ENCODE measurements at places on chromosomes 16 and 17. TPM values are rescaled to one million over a fixed set of nuclear protein-coding genes. Genes with fewer than 3 reads are reported as not detected.

RBFOX1 gene
- total RNA-seq, result 0.11 TPM

DNA sequence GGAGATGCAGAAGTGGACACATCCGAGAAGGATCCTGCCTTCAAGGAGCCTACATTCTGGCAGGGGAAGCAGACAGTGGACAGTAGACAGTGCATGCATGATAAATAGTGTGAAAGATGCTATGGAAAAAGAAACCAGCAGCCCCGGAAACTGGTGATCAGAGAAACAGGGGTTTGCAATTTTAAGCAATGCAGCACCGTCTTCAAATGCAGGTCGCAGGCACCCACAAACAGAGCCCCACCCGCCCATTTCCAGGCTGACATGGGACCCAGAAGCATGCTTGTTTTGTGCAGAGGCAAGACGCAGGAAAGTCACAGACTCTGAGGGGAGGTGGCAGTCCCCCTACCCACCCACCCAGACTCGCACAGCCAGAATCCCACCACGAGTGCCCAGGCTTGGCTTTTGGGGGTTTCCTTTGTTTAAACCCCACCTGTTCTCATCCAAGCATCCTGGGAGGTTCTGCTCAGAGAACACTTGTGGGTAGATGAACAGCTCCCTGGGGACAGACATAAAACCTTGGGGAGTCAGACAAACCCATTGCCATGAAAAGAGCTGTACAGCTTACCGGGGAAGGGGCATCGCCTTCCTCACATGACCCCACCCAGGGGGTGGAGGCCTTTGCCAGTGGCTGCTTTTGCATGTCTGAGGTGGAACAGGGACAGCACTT lies 114.3 kb downstream of the MGAT5B start:
- no peaks in the 10 kb centered on the region for H3K4me1 ChIP-seq
- DNase-seq, result no peak
- H3K4me3 ChIP-seq, result no peak overlapping the region
- H3K27me3 ChIP-seq, result peaks cover 15% of the 10 kb centered on the region
- H3K36me3 ChIP-seq, result no peaks in the 10 kb centered on the region

BAHCC1 gene
- total RNA-seq, result 34.9 TPM

GRCh38 chr16:85707528-85708095 lies 18.9 kb upstream of the GINS2 start:
- no peaks in the 10 kb centered on the region for H3K4me1 ChIP-seq
- no peaks in the 10 kb centered on the region for H3K27me3 ChIP-seq
- peaks cover 8% of the 10 kb centered on the region for H3K36me3 ChIP-seq
- H3K4me3 ChIP-seq, result no peak overlapping the region
- no peak for DNase-seq

DNA sequence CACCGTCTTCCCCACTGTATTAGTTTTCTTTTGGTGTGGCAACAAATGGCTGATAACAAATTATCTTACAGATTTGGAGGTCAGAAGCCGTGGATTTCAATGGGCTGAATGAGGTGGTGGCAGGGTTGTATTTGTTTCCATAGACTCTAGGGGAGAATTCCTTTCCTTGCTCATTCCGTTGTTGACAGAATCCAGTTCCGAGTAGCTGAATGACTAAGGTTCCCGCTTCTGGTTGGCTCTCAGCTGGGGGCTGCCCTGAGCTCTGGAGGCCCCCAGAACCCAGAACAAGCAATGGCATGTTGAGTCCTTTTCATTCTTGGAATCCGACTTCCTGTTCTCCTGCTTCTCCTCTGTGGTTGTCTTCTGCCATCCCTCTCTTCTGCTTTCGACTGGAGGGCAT lies 280.4 kb downstream of the SNX29 start:
- no peak for DNase-seq
- no peaks in the 10 kb centered on the region for H3K36me3 ChIP-seq
- H3K27ac ChIP-seq, result no peak overlapping the region
- peaks cover 9% of the 10 kb centered on the region for H3K4me1 ChIP-seq

DNA sequence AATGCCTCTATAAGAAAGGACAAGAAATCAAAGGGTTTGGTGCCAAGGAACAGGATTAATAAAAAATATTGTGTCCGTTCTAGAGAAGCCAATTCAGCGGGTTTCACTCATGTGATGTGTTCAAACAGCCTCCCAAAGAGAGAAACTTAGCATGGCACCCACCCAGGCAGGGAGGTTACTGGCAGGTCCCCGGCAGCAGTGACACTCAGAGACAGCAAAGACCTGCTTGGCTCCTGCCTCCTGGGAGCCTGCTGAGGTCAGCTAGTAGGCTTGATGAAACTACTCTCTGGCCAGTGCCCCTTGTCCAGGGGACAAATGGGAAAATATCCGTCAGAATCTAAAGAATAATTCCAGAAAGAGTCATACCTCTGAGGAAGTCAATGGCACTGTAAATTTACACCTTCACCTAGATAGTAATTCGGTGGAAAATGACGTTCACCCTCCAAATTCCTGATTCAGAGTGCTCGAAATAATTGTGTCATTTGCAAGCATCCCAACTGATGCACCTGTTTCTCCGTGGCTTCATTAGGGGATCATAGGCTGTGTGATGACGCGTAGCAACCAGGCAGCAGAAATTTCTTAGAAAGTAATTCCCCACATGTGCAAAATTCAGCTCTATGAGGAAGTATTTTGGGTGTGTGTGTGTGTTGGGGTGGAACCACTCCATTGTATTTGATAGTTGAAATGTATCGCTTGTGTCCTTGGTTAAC lies 481.5 kb upstream of the ZFHX3 start:
- no peaks in the 10 kb centered on the region for H3K36me3 ChIP-seq
- no peak overlapping the region for H3K4me3 ChIP-seq
- H3K27me3 ChIP-seq, result peaks cover 16% of the 10 kb centered on the region
- DNase-seq, result no peak

DNA sequence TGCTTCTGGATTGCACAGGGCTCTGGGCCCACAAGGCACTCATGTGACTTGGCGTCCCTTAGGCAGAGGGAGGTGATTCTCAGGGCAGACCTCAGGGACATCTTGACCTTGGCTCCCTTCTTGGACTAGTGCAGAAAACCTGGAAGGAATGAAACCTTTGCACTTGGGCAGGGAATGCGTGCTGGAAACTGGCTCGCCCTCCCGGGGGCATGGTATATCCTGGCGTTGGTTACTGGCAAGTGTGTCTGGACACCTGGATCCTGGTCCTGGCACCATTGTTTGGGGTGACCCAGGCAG lies 63.5 kb upstream of the LGALS9 start:
- no peaks in the 10 kb centered on the region for H3K36me3 ChIP-seq
- no peak for DNase-seq
- H3K4me3 ChIP-seq, result no peak overlapping the region

- no peaks in the 10 kb centered on the region for H3K4me1 ChIP-seq
- no peak for DNase-seq
- H3K4me3 ChIP-seq, result no peak overlapping the region
Observed at GRCh38 chr16:52584354-52585320, 37.7 kb upstream of the TOX3 start.

AANAT gene
- not detected for total RNA-seq

TUBG2 gene
- 33.7 TPM for total RNA-seq

PDE6G gene
- 0.59 TPM for total RNA-seq

CACNG1 gene
- total RNA-seq, result 0.23 TPM

DNA sequence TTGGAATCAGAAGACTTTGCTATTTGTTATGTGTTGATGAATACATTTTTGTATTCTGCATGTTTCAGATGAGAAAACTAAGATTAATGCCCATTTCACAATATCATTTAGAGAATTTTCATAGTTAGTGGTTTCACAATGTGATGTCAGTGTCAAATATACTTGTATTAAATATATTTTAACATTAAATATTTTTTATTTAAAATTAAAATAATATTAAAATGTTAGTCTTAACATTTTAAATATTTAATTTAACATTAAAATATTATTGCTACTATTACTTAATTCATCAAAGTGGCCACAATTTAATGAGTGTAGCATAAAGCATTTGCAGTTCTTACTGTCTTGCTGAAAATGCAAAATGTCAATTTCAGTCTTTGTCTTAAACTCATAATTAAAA lies 478.8 kb downstream of the KCNJ2 start:
- no peak for DNase-seq
- H3K36me3 ChIP-seq, result peaks cover 3% of the 10 kb centered on the region

SLFN13 gene
- total RNA-seq, result 23.1 TPM

DNA sequence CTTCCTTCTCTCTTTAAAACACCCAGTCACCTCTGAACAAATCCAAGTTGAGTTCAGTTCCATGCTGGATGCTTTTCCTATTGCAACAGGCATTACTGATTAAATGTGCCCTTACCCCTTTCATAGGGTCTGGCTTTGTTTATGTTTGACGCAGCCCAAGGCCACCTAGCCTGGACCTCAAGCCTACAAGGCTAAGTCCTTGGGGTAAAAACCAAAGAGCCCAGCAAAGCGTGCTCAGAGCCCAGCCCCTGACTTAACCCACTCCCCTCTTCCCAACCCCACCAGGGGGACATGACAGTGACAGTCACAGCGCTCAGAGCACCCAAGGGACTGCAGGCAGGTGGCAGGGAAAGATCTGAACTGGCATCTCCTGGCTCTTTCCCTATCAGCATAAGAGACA lies 200.6 kb downstream of the XYLT1 start:
- H3K27ac ChIP-seq, result no peak overlapping the region
- H3K4me1 ChIP-seq, result peaks cover 2% of the 10 kb centered on the region
- no peak overlapping the region for H3K4me3 ChIP-seq
- no peak for DNase-seq
- H3K36me3 ChIP-seq, result no peaks in the 10 kb centered on the region

PRAC1 gene
- total RNA-seq, result 14.0 TPM

COG7 gene
- 42.5 TPM for total RNA-seq

- H3K36me3 ChIP-seq, result no peaks in the 10 kb centered on the region
- H3K27me3 ChIP-seq, result peaks cover 46% of the 10 kb centered on the region
- peaks cover 8% of the 10 kb centered on the region for H3K4me1 ChIP-seq
- H3K27ac ChIP-seq, result no peak overlapping the region
- no peak overlapping the region for H3K4me3 ChIP-seq
Observed at GRCh38 chr16:27853651-27854050, 209.9 kb downstream of the GSG1L start.

DNA sequence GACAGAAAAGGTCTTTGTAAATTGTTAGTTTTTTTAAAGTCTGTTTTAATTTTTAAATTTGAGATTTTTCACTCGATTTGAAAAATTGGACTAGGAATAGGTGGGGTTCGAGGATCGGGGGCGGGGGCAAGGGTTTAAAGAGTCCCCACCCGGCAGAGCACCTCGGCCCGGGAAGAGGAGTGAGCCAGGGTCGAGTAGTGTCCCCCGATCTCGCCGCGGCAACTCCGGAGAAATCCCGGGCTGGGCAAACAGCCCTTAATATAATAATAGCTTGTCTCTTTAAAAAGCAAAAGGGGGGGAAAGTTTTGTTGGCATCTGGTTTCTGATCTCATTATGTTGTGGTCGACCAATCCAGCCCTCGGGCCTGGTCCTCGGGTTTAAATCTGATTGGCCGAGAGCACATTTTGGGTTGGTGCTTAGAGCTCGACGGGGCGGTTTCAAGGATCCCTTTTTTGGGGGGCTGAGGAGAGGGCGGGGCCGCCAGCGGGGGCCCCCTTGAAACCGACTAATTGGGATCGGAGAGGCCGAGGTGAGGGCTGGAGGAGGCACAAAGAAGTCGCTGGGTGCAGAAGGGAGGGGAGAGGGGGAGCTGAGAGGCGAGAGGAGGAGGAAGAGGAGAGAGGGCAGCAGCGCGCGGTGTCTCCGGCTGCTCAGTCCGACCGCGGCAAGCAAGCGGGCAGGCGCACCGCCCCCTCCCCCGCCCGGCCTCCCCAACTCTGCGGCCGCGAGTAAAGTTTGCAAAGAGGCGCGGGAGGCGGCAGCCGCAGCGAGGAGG lies at the start of gene FZD2:
Gene FZD2, plus strand, starts transcription at position 653 of the 775 bp plus-strand sequence. CDS start 205 bp downstream, outside the sequence.
- no peaks in the 10 kb centered on the region for H3K27me3 ChIP-seq
- peaks cover 3% of the 10 kb centered on the region for H3K36me3 ChIP-seq
- peak within 1 kb of the TSS; percentile 85 for H3K4me3 ChIP-seq
- H3K4me1 ChIP-seq, result peaks cover 63% of the 10 kb centered on the region
- H3K27ac ChIP-seq, result peak within 1 kb of the TSS; percentile 99
- DNase-seq, result peak; percentile 84

GRCh38 chr17:48732688-48733629 lies 4.4 kb upstream of the HOXB13 start:
- H3K4me3 ChIP-seq, result peak overlapping the region; percentile 68
- no peaks in the 10 kb centered on the region for H3K36me3 ChIP-seq
- peaks cover 99% of the 10 kb centered on the region for H3K27me3 ChIP-seq
- H3K4me1 ChIP-seq, result peaks cover 39% of the 10 kb centered on the region

DNA sequence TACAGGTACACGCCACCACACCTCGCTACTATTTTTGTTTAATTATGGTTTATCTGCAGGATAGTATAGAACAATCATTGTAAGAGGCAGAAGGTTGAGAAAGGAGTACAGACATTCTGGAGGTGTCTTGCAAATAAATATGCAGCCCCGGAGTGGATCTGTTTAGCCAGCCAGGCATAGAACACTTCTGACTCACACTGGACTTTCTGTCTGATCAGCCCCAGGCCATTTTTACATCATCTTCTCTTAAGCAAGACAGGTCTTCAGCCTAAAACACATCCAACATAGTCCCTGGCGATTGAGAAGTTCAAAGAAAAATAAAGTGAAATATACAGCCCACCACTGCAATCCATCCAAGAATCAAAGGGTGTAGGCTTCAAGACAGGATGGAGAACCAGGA lies 81.4 kb downstream of the XYLT1 start:
- DNase-seq, result no peak
- no peaks in the 10 kb centered on the region for H3K36me3 ChIP-seq
- H3K4me3 ChIP-seq, result no peak overlapping the region

GRCh38 chr17:12973496-12974004 lies 44.3 kb downstream of the ELAC2 start:
- H3K27ac ChIP-seq, result no peak overlapping the region
- H3K4me1 ChIP-seq, result peaks cover 5% of the 10 kb centered on the region
- peaks cover 12% of the 10 kb centered on the region for H3K27me3 ChIP-seq
- peaks cover 2% of the 10 kb centered on the region for H3K36me3 ChIP-seq
- peak overlapping the region; percentile 62 for H3K4me3 ChIP-seq

DNA sequence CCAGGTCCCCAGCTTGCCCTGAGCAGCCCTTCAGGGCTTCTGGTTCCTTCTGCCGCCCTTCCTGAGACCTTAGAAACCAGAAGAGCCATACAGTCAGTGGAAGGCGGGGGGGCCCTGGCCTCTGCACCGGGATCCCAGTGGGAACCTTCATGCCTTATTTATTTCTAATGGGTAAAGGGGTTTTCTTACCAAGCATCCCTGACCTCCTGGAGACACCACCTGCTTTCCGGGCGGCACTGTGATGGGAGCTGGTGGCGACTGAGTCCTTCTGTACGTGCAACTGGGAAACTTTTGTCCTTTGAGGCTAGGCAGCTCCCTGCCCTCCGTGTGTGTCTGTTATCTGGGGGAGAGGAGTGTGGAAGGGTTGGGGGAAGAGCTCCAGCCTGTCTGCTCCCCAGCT lies 7.2 kb upstream of the MRPL58 start:
- no peak overlapping the region for H3K27ac ChIP-seq
- peaks cover 6% of the 10 kb centered on the region for H3K36me3 ChIP-seq
- peaks cover 9% of the 10 kb centered on the region for H3K4me1 ChIP-seq
- no peaks in the 10 kb centered on the region for H3K27me3 ChIP-seq
- DNase-seq, result no peak
- no peak overlapping the region for H3K4me3 ChIP-seq

- DNase-seq, result no peak
- peaks cover 12% of the 10 kb centered on the region for H3K4me1 ChIP-seq
- H3K4me3 ChIP-seq, result no peak overlapping the region
- no peaks in the 10 kb centered on the region for H3K27me3 ChIP-seq
- peaks cover 20% of the 10 kb centered on the region for H3K36me3 ChIP-seq
Observed at GRCh38 chr17:49835472-49835871, 12.4 kb downstream of the TAC4 start.

GRCh38 chr16:10684511-10685151 lies 10.1 kb downstream of the TEKT5 start:
- H3K4me1 ChIP-seq, result peaks cover 6% of the 10 kb centered on the region
- DNase-seq, result no peak
- peak overlapping the region; percentile 49 for H3K27ac ChIP-seq
- no peaks in the 10 kb centered on the region for H3K36me3 ChIP-seq
- H3K4me3 ChIP-seq, result no peak overlapping the region
- no peaks in the 10 kb centered on the region for H3K27me3 ChIP-seq

FBXO39 gene
- total RNA-seq, result not detected

SMPD3 gene
- 0.20 TPM for total RNA-seq

SYCE1L gene
- 21.3 TPM for total RNA-seq

Measured in mesothelial cell of epicardium (in vitro differentiated cells).